ENCODE measurements at places on chromosomes 6 and 20.

GRCh38 chr6:150167479-150167873 lies 24.6 kb downstream of the PPP1R14C start:
- no peak overlapping the region for H3K4me3 ChIP-seq
- H3K27me3 ChIP-seq, result peaks cover 10% of the 10 kb centered on the region
- no peak for DNase-seq
- H3K27ac ChIP-seq, result no peak overlapping the region
- no peaks in the 10 kb centered on the region for H3K36me3 ChIP-seq

- no peak overlapping the region for H3K4me3 ChIP-seq
- peaks cover 3% of the 10 kb centered on the region for H3K36me3 ChIP-seq
- DNase-seq, result no peak
- no peak overlapping the region for H3K27ac ChIP-seq
These were observed 36.4 kb downstream of the TGM2 start for GRCh38 chr20:38128691-38129090.

- H3K27ac ChIP-seq, result no peak overlapping the region
- peaks cover 3% of the 10 kb centered on the region for H3K36me3 ChIP-seq
- H3K4me3 ChIP-seq, result no peak overlapping the region
- peaks cover 12% of the 10 kb centered on the region for H3K4me1 ChIP-seq
These were observed 59.0 kb downstream of the SLC23A2 start for GRCh38 chr20:4942331-4942730.

- peaks cover 4% of the 10 kb centered on the region for H3K36me3 ChIP-seq
- H3K4me1 ChIP-seq, result peaks cover 11% of the 10 kb centered on the region
- H3K4me3 ChIP-seq, result peak overlapping the region; percentile 21
- DNase-seq, result peak; percentile 51
- peaks cover 11% of the 10 kb centered on the region for H3K27me3 ChIP-seq
- peak overlapping the region; percentile 59 for H3K27ac ChIP-seq
These were observed 64.4 kb downstream of the UBE2V1 start for GRCh38 chr20:50048420-50049166.

DNA sequence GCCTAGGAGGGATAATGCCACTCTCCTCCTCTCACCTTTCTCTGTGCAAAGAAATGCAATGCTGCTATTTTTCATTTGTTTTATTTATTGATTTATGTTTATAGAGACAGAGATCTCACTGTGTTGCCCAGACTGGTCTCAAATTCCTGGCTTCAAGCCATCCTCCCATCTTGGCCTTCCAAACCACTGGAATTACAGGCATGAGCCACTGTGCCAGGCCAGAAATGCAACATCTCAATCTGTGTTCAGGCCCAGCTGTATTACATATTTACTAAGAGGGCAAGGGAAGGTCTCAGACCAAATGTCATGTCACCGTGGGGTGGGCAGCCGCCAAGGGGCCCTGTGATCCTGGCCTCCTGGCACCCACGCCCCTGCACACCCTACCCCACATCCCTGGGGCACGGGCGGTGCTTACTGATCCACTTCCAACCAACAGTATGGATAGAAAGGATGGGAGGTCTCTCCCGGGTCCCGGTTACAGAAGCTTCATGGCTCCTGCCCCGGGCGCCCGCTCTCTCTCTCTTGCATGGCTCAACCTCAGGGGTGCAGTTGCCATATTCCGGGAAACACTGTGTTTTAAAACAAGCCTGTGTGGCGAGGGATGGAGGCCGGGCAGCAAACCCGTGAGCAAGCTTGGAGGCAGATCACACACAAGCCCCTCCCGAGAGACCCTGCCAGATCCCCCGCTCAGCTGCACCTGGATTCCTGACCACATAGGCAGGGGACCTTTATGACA lies 111.8 kb downstream of the AGPAT4 start:
- no peak for DNase-seq
- H3K27me3 ChIP-seq, result no peaks in the 10 kb centered on the region
- H3K27ac ChIP-seq, result peak overlapping the region; percentile 57

DNA sequence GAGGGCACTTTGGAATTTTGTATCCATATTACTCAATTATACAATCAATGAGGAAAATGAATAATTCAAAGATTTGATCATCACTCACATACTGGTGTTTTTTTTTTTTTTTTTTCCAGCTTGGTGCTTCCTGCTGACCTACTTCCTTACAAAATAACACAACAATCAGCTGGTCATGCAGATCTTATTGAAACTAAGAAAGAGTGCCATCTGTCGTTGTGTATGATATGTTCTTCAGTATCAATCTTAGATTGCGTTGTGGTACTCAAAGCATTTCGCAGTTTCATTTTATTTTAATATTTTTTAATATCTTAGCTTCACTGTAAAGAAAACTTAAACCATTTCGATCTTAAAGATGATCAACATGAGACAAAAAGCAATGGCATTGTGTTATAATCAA lies 155.6 kb downstream of the OGFRL1 start:
- H3K4me1 ChIP-seq, result no peaks in the 10 kb centered on the region
- H3K27ac ChIP-seq, result no peak overlapping the region
- peaks cover 5% of the 10 kb centered on the region for H3K27me3 ChIP-seq
- DNase-seq, result no peak
- H3K4me3 ChIP-seq, result no peak overlapping the region
- H3K36me3 ChIP-seq, result no peaks in the 10 kb centered on the region

DNA sequence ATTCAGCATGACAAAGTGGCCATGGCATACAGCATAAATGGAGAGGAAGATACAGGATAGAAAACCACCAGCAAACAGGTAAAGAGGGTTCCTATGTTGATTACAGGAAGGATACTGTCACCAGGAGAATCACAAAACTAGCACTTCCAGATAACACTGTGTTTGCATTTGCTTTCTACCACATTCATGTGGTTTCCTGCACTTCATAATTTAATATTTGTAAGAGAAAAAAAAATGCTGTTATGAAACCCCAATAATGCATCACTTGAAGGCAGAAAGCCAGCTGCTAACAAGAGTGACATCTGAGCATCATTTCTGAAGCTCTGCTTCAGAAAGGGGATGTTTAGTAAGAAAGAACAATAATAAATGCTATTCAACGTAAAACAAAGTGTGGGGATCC lies 106.6 kb downstream of the ATXN1 start:
- H3K4me3 ChIP-seq, result peak overlapping the region; percentile 74
- peaks cover 71% of the 10 kb centered on the region for H3K4me1 ChIP-seq
- peaks cover 25% of the 10 kb centered on the region for H3K36me3 ChIP-seq
- peak overlapping the region; percentile 95 for H3K27ac ChIP-seq
- no peaks in the 10 kb centered on the region for H3K27me3 ChIP-seq

DNA sequence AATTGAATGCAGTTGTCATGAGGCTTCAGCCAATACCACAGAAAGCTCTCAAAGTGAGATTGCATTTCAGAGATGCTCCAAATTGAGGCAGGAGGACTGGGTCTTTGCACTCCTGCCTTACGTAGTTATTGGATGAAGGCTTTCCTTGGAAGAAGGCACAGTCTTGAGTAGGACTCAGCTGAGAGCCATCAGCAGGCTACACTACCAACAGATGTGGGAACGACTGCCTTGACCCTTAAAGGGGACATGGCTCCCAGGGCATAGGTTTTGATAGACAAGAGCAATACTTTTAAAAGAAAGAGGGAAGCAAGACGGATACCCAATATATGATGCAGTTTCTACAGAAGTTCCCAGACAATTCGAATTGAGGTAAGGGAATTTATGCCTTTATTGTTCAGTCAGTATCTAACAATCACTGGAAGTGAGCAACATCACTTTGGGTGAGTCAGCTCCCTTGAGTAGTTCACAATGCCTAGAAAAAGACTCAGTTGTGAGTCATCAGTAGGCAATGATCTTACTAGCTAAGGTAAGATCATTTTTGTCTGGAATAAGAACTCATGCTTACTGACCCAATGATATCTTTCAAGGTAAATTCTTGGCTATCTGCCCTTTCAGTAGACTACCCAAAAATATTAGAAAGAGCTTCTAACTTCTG lies 390.8 kb downstream of the GJA1 start:
- no peaks in the 10 kb centered on the region for H3K4me1 ChIP-seq
- H3K27me3 ChIP-seq, result no peaks in the 10 kb centered on the region
- H3K4me3 ChIP-seq, result no peak overlapping the region
- no peak for DNase-seq

- DNase-seq, result no peak
- no peaks in the 10 kb centered on the region for H3K27me3 ChIP-seq
- no peak overlapping the region for H3K27ac ChIP-seq
These were observed 118.2 kb downstream of the PTCHD4 start for GRCh38 chr6:47992809-47993208.

- DNase-seq, result no peak
- H3K4me3 ChIP-seq, result no peak overlapping the region
- peaks cover 54% of the 10 kb centered on the region for H3K4me1 ChIP-seq
- H3K36me3 ChIP-seq, result peaks cover 7% of the 10 kb centered on the region
- H3K27ac ChIP-seq, result no peak overlapping the region
These were observed 44.5 kb downstream of the RBM38 start for GRCh38 chr20:57435498-57436222.

DNA sequence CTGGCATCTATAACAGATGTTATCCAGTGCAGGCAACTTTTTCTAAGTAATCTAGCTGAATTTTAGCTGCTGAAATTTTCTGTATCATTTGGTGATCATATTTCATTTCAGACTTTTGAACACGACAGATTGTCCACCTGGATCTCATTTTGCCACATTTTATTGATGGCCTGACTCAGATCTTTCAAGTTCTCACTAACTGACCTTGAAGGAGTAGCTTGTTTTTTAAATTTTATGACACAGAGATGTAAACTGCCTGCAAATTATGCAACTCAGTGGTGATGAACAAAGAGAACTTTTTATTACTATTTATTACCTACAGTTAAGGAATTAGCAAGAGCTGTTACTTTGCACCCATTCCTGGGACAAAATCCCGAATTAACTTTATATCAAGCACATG lies 366.4 kb downstream of the PAX1 start:
- no peaks in the 10 kb centered on the region for H3K4me1 ChIP-seq
- DNase-seq, result no peak
- H3K36me3 ChIP-seq, result no peaks in the 10 kb centered on the region
- no peaks in the 10 kb centered on the region for H3K27me3 ChIP-seq

DNA sequence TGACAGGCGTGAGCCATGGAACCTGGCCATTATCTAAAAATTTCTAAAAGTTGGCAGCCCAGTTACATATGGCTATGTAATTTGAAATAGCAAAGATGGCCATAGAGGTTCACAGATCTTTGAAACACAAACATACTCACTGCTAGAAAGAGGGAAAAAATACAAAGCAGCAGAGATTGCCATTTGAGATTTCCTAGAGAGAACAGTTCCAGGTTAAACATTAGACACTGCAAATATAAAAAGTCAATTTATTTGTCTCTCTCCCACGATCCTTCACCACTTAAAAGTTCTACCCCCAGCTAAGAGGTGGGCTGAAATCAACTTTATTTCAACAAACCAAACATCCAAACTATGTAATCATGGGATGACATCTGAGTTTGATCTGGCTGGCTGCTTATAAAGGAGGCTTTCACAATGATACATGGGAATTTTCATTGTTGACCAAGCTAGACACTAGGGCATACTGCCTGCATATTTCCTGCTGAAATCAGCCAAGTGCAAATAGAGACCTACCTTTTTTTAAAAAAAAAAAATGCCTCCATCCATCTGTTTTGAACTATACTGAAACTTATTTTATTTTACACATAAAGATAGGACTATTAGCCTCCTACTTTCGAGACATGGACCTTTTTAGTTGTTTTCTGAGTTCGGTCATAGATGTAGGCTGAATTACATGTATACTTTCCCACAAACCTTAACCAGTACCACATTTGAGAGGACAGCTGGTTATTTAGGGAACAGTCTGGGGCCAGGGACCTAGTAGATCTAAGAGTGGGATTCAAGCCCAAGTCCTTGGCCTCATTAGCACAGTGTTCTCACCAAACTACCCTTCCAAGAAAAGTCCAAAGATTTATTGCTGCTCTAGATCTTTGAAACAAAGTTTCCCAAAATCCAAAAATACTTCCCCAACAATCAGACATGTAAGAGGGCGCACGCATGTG lies 16.6 kb downstream of the DCDC2 start:
- no peak for DNase-seq
- H3K27me3 ChIP-seq, result peaks cover 46% of the 10 kb centered on the region
- H3K27ac ChIP-seq, result no peak overlapping the region
- no peak overlapping the region for H3K4me3 ChIP-seq
- H3K36me3 ChIP-seq, result no peaks in the 10 kb centered on the region

DNA sequence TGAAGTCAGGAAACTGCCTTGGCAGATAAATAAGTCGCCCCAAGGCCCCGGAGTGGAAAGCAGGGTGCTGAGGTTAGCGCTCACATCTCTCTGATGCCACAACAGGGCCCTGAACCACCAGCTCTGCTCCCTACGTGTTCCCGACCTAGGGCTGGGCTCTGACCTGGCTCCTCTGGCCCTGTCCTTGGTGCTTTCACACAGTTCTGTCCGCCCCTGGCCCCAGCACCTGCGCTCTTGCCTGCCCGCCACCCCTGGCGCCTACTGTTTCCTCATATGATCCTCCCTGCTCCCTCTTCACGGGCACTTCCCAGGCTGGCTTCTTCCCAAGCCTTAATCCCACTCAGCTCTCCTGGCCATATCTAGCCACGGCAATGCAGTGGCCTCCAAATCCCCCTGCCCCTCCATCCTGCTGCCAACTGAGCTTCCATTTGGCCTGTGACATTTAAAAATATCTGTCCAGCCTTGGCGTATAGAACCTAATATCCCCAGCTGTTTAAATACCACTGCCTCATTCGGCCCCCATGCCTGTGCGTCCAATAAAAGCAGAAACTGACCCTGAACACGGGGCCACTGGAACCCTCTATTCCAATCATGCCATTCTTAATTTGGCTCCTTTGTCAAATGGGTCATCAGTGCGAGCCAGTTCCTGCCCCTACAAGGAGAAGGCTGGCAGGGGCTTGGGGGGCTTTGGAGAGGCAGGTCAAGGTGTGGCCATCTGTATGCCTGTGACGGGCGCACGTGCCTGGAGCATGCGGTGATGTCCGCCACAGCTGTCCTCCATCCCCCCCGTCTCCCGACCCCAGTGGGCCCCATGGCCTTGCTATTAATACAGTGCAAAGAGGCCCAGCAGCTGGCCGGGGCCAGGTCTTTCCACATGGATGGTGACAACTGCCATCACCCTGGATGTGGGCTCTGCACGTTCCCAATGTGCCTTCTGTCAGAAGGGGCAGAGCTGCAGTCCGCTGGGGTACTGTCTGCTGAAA lies 27.7 kb downstream of the GNAS-AS1 start:
- H3K4me1 ChIP-seq, result peaks cover 1% of the 10 kb centered on the region
- H3K36me3 ChIP-seq, result no peaks in the 10 kb centered on the region
- no peak overlapping the region for H3K4me3 ChIP-seq
- no peak overlapping the region for H3K27ac ChIP-seq

DNA sequence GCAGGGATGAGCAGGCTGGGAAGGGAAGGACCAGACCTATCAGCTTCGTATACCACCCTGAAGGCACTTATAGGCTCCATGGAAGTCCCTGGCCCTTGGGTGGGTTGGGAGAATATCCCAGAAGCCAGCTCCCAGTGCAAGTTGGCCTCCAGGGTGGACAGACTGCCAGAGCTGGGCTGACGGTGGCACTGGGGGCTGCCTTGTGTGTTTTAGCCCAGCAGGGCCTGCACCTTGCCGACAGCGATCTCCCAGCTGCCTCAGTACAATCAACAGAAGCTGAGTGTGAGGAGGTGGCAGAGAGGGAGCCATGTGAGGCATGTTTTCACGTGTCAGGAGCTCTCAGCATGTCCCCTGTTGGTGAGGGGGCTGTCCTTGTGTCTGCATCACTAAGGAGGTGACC lies 159.5 kb downstream of the VEGFA start:
- H3K27me3 ChIP-seq, result no peaks in the 10 kb centered on the region
- no peak for DNase-seq
- H3K27ac ChIP-seq, result no peak overlapping the region

GRCh38 chr6:35229304-35229703 lies 15.5 kb downstream of the SCUBE3 start:
- DNase-seq, result no peak
- no peaks in the 10 kb centered on the region for H3K4me1 ChIP-seq
- no peaks in the 10 kb centered on the region for H3K36me3 ChIP-seq
- no peak overlapping the region for H3K27ac ChIP-seq
- no peak overlapping the region for H3K4me3 ChIP-seq
